ENCODE measurements at places on chromosomes 12 and 14. TPM values are rescaled to one million over a fixed set of nuclear protein-coding genes. Genes with fewer than 3 reads are reported as not detected.

STYK1 gene
- 0.36 TPM for total RNA-seq

RERG gene
- 77.3 TPM for total RNA-seq

NUBPL gene
- total RNA-seq, result 15.9 TPM

OR10A7 gene
- total RNA-seq, result not detected

RPL41 gene
- 2,225 TPM for total RNA-seq

MIP gene
- not detected for total RNA-seq

CPNE6 gene
- total RNA-seq, result 0.71 TPM
